GM12878 (cell line): ENCODE measurements at places on chromosomes 4 and X. TPM values are rescaled to one million over a fixed set of nuclear protein-coding genes. Genes with fewer than 3 reads are reported as not detected.

- no peaks in the 10 kb centered on the region for H3K36me3 ChIP-seq
- H3K4me1 ChIP-seq, result no peaks in the 10 kb centered on the region
- H3K27me3 ChIP-seq, result no peaks in the 10 kb centered on the region
Observed at GRCh38 chr4:102472441-102473013, 28.6 kb upstream of the NFKB1 start.

USP11 gene
- 37.5 and 42.3 TPM in 2 replicates for total RNA-seq

- H3K27ac ChIP-seq, result no peak overlapping the region
- no peak for DNase-seq
- H3K27me3 ChIP-seq, result no peaks in the 10 kb centered on the region
- no peaks in the 10 kb centered on the region for H3K4me1 ChIP-seq
- no peak overlapping the region for H3K4me3 ChIP-seq
- H3K36me3 ChIP-seq, result no peaks in the 10 kb centered on the region
Observed at GRCh38 chr4:183599690-183600089, 59.3 kb downstream of the RWDD4 start.

DNA sequence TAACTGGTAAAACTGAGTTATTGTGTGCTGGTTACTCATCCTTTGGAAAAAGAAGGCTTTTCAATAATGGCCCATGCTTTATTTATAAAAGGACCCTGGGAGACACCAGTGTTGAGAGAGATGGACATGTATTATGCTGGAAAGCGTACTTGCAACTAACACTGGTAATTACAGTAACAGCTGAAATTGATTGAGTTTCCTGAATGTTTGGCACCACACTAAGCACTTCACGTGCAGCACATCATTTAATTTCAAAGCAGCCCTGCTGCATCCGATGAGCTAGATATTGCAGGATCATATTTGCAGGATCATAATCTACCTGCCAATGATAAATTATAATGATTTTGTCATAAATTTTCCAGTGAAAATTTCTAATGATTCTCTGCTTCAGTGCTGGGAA is 81.5 kb downstream of the QRFPR start:
- H3K4me3 ChIP-seq, result no peak overlapping the region
- H3K4me1 ChIP-seq, result no peaks in the 10 kb centered on the region
- DNase-seq, result no peak
- no peak overlapping the region for H3K27ac ChIP-seq

PPP2R2C gene
- 0.08 and 0.13 TPM in 2 replicates for total RNA-seq

- no peak for DNase-seq
- H3K27ac ChIP-seq, result no peak overlapping the region
- no peak overlapping the region for H3K4me3 ChIP-seq
- H3K4me1 ChIP-seq, result no peaks in the 10 kb centered on the region
Observed at GRCh38 chrX:8345473-8345872, 119.2 kb upstream of the VCX3B start.

GRCh38 chrX:102714994-102715393 is 2.7 kb downstream of the GPRASP2 start:
- no peak overlapping the region for H3K4me3 ChIP-seq
- H3K4me1 ChIP-seq, result no peaks in the 10 kb centered on the region
- H3K36me3 ChIP-seq, result no peaks in the 10 kb centered on the region

DNA sequence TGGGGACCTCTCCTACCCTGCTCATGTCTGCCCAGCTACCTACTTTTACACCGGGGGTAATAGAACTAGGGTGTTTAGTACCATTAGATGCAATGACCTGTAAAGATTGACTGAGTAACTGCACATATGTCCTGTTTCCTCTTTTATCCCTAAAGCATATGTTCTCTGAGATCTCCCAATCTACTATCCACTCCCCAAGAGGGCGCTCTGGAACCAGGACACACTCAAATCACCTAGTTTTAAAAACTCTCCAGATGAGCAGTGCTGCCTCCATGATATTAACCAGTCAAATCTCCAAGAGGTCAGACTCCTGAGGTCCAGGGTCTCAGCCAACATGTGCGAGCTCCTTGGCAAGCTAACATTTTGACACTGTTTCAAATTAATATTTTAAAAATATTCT is 87.0 kb upstream of the TSPAN5 start:
- no peaks in the 10 kb centered on the region for H3K36me3 ChIP-seq
- H3K27ac ChIP-seq, result no peak overlapping the region
- H3K4me3 ChIP-seq, result no peak overlapping the region
- no peaks in the 10 kb centered on the region for H3K4me1 ChIP-seq
- no peak for DNase-seq
- no peaks in the 10 kb centered on the region for H3K27me3 ChIP-seq

GRCh38 chr4:17097362-17097761 is 198.9 kb upstream of the LDB2 start:
- DNase-seq, result no peak
- no peaks in the 10 kb centered on the region for H3K36me3 ChIP-seq
- no peak overlapping the region for H3K4me3 ChIP-seq
- peaks cover 5% of the 10 kb centered on the region; the same call in 1 of the 2 replicates for H3K4me1 ChIP-seq
- no peaks in the 10 kb centered on the region for H3K27me3 ChIP-seq
- H3K27ac ChIP-seq, result no peak overlapping the region

- no peaks in the 10 kb centered on the region for H3K36me3 ChIP-seq
- H3K4me1 ChIP-seq, result no peaks in the 10 kb centered on the region
- H3K4me3 ChIP-seq, result no peak overlapping the region
- no peak overlapping the region for H3K27ac ChIP-seq
- DNase-seq, result no peak
- H3K27me3 ChIP-seq, result no peaks in the 10 kb centered on the region
Observed at GRCh38 chr4:181365671-181366070, 877.5 kb upstream of the TENM3 start.

DNA sequence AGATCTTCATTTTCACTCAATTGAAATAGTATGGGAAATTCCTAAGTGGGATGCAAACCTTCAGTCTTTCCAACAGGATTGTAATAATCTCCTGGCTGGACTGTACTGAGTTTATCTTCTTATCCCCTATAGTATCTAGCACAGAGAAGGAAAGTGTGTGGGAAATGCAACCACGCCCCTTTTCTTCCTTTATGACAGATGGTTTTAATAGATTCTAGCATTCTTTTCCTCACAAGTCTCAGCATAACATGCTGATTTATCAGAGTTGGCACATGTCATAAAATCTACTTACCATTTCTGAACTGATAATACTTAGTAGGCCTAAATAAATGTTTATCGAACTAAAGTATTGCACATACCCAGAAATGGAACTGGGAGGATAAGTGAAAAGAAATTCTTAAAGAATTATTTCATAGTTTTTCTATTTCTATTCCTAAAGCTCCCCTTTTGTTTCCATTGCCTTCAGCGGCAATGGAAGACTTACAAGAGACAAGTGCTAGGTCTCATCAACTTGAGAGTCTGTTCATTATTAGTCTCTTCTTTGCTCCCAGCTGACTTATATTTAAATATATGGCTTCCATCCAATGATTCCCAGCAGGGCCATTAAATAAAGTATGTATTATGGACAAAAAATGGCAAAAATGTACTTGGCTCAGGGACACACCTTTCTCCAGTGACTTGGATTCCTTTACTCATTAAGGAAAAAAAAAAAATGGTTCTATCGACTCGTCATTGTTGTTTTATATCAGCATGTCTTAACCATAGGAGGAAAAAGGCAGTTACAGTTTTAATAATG is 484.5 kb downstream of the IL1RAPL1 start:
- H3K36me3 ChIP-seq, result no peaks in the 10 kb centered on the region
- no peaks in the 10 kb centered on the region for H3K4me1 ChIP-seq
- H3K27me3 ChIP-seq, result no peaks in the 10 kb centered on the region

BTC gene
- not detected in 2 replicates for total RNA-seq

- H3K27me3 ChIP-seq, result no peaks in the 10 kb centered on the region
- H3K4me3 ChIP-seq, result no peak overlapping the region
- H3K4me1 ChIP-seq, result no peaks in the 10 kb centered on the region
- no peaks in the 10 kb centered on the region for H3K36me3 ChIP-seq
Observed at GRCh38 chrX:98731821-98732220, 1678.3 kb downstream of the PCDH19 start.

CABS1 gene
- not detected in 2 replicates for total RNA-seq
